NCI-H69 (cell line): ENCODE measurements at places on chromosomes 3 and 15.

GRCh38 chr15:63362196-63362595 lies 19.4 kb downstream of the CA12 start:
- peak; percentile 66 for DNase-seq

DNA sequence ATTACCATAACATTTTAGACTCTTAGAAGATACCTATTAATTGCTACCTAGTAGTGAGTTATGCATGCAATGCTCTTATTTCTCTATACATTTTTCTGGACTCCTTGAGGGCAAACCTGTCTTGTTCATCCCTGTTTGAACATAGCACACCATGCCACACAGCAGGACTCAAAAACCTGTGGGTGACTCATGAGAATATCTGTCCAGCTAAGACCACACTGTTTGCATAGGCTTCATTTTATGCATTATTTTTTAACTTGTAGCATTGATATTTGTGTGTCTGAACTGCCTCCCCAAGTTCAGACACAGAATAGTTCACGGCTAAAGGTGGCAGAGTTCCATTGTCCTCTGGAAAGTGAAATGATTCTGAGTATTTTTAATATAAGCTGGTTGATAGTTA lies 1.8 kb downstream of the LMCD1 start:
- DNase-seq: peak; percentile 1

DNA sequence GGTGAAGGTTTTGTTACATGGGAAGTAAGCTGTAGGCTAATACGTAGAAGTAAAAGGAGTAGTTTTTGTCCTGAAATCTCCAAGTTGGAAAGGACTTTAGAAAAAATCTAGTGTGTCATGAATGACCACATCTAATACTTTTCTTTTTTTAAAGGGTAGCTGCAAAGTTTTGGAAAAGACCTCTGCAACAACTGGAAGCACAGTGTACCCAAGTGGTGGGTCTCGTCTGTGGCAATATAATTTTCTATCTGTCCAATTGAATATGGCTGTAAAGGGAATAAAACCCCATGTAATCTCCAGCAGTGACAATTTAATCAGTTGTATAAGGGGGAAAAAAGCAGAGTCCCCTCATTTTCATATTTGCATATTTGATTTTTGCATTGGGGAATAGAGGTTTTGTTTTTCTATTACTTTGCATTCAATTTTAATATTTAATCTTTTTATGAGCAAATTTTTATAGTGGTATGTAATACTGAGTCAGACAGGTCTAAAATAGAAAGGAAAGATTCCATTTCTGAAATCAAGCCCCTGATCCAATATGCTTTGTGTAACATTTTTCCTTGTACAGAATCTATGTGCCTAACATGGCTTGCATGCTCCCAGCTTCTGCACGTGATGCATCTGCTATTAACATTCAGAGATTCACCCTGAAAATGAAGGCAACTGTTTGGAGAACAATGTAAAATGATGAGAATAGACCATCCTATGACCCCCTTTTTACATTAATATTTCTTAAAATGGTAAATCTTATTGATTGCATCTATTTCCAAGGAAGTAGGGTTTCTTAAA lies 531.4 kb downstream of the ZIC1 start:
- no peak for DNase-seq

GRCh38 chr15:61756071-61756820 lies 304.0 kb downstream of the VPS13C start:
- DNase-seq: no peak

GRCh38 chr3:15332405-15333098 lies at the start of gene SH3BP5:
SH3BP5 (minus strand) TSS chr3:15332586; CDS start chr3:15332408, 178 bp downstream.
- DNase-seq: peak; percentile 76

GRCh38 chr3:44722103-44722401 lies 7.4 kb upstream of the ZNF501 start:
- DNase-seq: no peak

DNA sequence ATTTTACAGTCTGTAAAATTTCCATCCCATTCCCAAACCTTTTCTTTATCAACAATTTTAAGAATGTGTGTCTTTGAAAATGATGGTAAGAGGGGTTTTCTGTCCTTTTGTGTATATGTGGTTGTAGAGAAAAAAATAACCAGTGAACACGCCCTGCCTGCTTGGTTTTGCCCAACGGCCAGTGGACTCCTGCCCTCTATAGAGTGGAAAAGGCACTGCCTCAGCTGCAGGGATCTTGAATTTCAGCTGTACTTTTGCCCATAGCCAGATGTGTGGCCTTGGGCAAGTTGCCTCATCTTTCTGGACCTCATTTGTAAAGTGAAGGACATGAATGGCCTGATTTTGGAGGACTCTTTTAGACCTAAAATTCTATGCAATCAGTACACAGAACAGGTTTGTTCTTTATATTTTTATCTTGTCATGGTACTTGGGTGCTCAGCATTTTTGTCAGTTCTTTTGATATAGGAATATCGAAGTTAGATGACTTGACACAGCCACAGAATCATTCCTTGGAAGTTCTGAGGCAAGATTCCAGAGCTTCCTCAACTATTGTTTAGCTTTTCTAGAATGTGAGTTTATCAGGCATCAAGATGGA lies 81.0 kb downstream of the CLDN11 start:
- peak; percentile 87 for DNase-seq

DNA sequence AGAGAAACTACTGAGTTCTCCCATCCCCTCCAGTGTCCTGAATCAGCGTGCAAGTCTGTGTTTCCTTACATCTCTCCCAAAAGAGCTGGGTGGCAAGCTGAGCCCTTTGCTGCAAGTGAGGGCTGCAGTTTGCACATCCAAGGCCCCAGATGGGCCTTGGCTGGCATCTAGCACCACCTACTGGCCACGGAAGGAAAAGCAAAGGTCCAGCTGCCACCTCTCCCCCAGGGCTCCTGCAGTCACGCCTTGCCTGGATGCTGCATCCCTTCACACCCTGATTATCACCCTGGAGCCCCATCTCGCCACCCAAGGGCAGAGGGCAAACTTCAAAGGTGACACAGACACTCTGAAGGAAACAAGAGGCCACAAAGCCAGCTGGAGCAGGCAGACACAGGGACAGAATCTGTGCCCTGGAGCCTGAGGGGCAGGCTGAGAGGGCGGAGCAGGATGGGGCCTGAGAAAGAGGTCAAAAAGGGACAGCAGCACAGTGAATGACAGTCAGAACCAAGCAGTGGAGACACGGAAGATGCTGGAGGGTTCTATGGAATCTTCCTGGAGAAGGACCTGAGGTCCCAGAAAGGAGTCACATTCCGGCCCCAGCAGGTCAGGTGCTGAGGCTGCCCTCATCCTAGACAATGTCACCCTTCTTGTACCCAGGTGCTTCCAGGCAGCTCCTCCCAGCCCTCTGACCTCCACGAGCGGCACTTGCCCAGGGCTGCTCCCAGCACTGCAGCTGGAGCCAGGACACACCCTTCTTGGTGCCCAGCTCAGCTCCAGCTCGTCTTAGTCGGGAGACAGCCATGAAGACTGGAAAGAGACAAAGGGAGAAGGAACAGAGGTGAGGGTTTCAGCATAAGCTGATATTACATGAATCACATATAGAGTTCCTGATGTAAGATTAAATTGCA lies 18.3 kb upstream of the NTRK3 start:
- peak; percentile 6 for DNase-seq

DNA sequence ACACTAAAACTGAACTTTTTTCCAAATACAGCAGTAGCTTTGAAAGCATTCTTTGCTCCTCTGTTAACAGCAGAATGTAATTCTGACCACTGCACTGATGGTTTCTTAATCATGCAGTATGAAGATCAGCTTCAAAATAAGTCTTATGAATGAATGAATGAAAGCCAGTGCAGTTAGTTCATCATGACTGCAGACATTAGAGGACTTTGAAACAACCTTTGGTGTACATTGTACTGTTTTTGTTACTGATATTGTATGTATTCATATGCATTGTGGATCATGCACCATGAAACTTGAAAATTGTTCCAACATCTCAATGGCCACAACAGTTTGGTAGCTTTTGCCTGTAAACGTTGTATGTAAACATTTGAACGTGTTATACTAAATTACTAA lies 1.3 kb upstream of the TNIK start:
- DNase-seq: no peak

DNA sequence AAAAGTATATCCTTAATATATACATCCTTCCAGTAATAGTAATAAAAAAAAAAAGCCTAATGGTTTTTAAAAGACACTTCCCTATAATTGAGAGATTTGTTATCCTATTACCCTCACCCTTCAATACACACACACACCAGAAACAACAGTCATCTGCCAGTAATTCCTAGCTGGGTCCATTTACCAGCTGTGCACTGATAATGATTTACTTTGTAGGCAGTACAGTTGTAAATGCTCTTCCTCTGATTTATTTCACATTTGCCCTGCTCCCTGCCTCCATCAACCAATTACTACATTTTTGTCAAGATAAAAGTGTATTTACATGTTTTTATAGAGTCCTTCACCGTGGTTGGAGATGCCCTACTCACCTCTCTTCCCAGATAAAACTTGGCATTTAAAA lies 12.4 kb downstream of the TPM1 start:
- peak; percentile 79 for DNase-seq

DNA sequence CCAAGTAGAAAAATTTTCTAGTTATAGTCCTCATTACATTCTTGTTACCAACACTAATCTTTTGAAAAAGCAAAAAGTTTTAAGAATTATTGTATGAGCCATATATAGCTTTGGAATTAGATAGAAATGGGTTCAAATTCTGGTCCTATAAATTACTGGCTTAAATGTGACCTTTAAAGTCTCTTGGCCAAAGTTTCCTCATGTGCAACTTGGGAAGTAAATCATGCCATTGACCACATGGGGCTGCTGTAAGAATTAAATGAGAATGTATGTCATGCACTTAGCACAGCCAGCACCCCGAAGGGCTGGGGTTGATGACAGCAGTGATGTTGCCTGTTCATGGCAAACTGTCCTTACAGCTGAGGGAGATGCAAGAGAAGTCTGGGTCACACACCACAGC lies 108.3 kb downstream of the TOP2B start:
- DNase-seq: no peak

- DNase-seq: peak; percentile 67
Observed at GRCh38 chr3:167318996-167319615, 61.0 kb downstream of the ZBBX start.

DNA sequence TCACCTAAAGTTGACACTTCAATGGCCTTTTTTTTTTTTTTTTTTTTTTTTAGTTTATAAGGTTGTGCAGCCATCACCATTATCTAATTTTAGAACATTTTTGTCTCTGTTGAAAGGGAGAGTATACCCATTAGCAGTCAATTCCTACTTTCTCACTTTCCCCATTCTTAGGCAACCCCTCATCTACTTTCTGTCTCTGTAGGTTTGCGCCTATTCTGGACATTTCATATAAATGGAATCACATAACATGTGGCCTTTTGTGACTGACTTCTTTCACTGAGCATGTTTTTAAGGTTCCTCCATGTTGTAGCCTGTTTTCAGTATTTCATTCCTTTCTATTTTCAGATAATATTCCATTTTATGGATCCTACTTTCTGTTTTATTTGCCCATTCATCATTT lies 56.3 kb downstream of the BLM start:
- DNase-seq: no peak

- no peak for DNase-seq
Observed at GRCh38 chr15:92779874-92780273, 120.2 kb upstream of the CHD2 start.

DNA sequence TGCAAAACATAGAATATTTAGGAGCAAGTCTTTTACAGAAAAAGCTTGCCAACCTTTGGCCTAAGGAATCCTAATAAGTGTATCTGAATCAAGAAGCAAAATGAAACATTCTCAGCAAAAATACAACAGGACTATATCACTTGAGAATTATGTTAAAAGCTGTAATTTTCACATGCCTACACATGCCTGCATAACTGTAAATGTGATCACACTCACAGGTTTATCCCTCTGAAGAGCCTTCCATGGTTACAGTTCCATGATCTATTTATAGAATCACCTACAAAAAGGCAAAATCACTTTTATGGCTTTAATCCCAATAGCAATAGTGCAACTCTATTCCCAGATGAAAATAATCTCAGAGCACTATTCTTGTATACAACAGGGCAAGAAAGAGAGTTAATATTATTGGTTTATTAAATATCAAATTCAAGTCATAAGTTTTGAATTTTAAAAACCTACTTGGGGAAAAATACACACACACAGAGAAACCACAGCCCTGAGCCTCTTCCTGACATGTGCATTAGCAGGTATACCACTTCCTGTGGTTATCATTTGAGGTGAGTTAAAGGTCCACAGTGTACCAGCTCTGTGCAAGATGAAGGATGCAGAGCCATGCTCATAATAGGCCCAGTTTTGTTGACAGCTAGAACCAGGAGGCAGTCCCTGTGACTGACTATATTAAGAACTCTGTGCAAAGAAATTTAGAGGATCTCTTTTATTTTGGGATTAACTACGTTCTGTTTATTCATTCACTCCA lies 252.5 kb upstream of the TGFBR2 start:
- DNase-seq: peak; percentile 36

- DNase-seq: no peak
Observed at GRCh38 chr3:71597286-71597685, 13.8 kb upstream of the FOXP1 start.

- peak; percentile 96 for DNase-seq
Observed at GRCh38 chr15:35182841-35183479, 97.9 kb upstream of the NANOGP8 start.

DNA sequence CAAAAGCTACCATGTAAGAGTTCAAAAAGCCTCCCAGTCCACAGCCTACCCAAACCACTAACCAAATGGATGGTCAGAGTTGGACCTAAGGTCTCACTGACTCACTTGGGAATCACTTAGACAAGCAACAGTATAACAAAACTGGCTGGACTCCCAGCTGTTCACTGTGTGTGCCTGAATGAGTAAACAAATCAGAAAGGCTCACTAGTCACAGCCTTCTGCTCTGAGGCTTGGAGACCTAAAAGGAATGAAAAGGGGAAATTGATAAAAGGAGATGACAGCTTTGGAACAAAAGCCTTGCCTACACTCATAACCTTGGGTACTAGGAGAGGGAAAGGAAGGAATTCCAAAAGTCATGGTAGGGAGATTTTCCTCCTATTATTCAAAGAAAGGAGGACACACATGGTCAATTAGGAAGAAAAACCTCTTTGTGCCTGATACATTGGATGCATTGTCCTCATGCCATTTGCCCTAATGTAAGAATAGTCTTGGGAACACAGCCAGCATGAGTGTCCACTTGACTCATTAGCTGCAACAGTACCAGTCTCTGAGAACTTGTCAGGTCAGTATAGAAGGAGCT lies 92.3 kb downstream of the FRMD5 start:
- DNase-seq: peak; percentile 91

- no peak for DNase-seq
Observed at GRCh38 chr3:33900809-33901505, 102.5 kb downstream of the PDCD6IP start.

DNA sequence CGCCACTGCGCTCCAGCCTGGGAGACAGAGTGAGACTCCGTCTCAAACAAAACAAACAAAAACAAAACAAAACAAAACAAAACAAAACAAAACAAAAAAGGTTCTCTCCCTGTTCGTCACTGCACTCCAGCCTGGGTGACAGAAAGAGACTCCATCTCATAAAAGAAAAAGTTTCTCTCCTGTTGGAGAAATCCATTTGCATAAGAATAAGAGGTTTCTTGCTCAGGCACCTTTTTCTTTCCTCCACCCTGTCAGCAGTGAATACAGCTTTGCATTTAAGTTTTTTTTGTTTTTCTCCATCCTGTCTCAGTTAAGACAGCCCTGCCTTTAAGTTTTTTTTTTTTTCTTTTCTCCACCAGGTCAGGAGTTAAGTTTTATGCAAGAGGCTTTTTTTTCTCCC lies 109.5 kb downstream of the DPH6 start:
- DNase-seq: no peak

GRCh38 chr3:27584874-27585273 lies 100.7 kb upstream of the SLC4A7 start:
- DNase-seq: no peak

GRCh38 chr3:160012108-160012507 lies 23.5 kb downstream of the IL12A start:
- no peak for DNase-seq
